Heart right ventricle (tissue), 16 donors: ENCODE measurements at places on chromosomes 5 and 9.

DNA sequence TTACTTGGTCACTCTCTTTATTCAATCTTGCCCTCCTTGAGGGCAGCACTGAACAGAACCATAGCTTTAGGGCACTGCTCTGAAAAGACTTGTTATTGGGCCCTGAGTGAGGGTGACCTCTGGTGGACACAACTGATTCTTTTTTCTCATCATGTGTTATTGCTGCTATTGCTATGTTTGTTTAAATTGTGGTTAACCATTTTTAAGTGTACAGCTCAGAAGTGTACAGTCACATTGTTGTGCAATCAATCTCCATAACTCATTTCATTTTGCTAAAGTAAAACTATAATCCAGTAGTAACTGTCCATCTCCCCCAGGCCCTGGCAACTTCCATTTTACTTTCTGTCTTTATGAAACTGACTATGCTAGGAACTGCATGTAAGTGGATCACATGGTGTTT, 351.1 kb upstream of the RIOK2 start:
- DNase-seq, result no peak

DNA sequence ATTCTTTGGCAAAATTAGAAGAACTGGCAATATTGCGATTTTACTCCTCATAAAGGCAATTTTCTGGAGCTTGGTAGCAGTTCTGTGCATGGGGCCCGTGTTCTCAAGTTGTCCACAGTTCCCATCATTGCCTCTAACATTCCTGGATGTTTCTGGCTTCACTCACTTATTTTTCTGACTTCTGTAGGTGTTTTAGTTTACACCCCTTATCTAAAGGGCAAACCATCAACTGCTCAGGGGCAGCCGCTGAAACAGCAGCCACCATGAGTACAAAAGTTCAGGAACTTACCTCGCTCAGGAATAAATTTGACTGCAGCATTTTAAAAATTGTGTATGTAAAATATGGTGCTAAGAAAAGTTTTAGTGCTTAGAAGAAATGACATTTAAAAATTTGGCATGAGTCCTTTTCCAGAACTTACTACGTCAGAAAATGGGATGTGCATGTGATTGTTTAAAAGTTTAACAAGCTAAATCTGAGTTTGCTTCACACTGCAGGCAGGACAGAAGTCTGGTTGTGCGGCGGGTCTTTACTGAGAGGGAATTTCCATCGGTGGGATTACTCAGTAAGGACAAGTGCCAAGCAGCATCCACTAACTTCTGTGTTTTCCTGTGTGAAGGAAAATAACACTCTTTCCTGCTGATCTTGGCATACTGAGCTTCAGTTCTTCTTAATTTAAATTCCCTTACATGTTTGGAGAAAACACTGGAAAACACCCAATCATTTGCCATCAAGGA, 261.7 kb downstream of the MAT2B start:
- no peak for DNase-seq

GRCh38 chr5:153372425-153373129, 117.9 kb upstream of the GRIA1 start:
- no peak for DNase-seq

GRCh38 chr5:26339576-26339975, 698.8 kb downstream of the CDH9 start:
- no peak for DNase-seq
